Stimulated activated CD4-positive, alpha-beta T cell treated with anti-CD3 and anti-CD28 coated beads, Interleukin-4, amount 100 ng/mL, for 1 hour (primary cell): ENCODE measurements at places on chromosomes 6 and 20.

GRCh38 chr6:87747646-87748045 lies 45.6 kb upstream of the AKIRIN2 start:
- DNase-seq: no peak

DNA sequence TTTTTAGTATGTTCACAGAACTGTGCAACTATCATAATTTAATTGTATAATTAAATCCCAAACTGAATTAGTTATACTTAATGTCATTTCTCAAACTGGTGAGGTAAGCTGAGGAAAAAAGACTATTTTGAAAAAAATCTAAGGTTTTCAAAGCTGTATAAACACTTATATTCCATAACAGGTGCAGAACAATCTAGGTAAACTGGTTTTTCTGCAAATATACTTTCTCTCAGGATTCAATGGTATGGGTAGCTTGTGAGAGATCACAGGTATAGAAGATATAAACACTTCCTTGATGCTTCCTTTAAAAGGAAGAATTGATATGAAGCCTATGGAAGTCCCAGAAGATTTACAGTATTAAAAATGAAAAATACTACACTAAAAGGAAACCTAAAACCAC lies 33.7 kb downstream of the NOL7 start:
- DNase-seq: no peak

- DNase-seq: no peak
These were observed 25.1 kb upstream of the ENPP1 start for GRCh38 chr6:131782764-131783163.

DNA sequence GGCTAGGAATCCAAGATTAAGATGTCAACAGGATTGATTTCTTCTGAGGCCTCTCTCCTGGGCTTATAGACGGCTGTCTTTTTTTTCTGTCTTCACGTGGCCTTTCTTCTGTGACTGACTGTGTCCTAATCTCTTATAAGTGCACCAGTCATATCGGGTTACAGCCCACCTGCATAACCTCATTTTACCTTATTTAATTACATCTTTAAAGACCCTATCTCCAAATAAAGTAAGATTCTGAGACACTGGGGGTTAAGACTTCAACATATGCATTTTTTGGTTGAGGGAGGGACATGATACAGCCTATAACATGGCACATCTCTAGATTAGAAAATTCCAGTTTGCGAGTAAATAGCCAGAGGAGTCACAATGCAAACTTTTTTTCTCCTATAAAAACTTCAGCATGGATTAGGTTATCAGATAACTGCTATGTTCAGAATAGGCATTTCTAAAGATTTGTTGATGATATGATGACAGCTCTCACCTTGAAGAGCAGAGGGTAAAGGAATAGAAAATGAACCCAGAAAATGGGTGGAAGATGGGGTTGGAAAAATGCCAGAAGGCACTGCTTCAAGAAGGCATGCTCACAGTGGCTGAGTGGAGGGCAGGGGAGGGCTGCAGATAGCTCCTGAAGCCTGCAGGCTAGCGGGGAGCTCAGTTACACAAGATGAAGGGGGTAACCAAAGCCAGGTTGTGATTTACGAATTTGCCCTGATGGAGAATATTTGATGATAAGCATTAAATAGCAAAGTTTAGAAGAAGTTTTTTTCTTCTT lies 8.7 kb upstream of the PDE7B start:
- no peak for DNase-seq

DNA sequence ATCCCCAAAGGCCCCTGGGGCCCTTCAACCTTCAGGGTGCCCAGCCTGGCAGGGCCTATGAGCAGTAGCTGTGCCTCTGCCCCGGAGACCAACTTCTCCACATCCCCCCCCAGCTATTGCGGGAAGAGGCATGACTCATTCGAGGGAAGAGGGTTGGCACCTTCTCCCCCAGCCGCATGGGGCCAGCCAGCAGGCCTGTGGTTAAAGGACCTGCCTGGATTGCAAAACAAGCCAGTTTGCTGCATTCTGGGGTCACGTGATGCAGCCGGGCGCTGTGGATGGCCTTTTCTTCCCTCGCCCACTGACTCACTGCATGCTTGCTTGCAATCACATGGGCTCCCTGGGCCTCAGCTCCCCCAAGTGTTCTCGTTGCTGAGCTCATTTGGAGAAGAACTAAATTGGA lies 182.5 kb downstream of the MAFB start:
- DNase-seq: no peak

DNA sequence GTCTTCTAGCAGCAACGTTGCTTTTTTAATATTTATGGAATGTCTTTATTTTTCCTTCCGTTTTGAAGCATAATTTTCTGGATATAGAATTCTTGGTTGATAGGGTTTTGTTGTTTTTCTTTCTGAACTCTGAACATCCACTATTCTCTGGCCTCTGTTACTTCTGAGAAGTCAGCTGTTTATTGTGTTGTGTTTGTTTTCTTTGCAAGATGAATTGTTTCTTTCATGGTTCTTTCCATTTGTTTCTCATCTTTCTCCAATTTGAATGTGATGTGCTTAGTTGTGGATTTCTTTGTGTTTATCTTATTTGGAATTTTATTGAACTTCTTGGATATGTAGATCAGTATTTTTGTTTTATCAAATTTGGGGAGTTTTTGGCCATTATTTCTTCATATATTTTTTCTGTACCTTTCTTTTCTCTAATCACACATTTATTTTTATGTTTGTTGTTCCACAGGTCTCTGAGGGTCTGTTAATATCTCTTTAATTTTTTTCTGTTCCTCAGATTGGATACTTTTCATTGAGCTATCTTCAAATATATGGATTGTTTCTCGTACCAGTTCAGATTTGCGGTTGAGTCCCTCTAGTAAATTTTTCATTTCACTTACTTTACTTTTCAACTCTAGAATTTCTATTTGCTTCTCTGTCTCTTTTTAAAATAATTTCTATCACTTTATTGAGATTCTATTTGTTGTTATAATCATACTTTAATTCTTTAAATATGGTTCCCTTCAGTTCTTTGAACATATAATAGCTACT lies 18.0 kb downstream of the HIVEP1 start:
- no peak for DNase-seq

- DNase-seq: no peak
These were observed 111.2 kb downstream of the NFATC2 start for GRCh38 chr20:51431321-51431720.

DNA sequence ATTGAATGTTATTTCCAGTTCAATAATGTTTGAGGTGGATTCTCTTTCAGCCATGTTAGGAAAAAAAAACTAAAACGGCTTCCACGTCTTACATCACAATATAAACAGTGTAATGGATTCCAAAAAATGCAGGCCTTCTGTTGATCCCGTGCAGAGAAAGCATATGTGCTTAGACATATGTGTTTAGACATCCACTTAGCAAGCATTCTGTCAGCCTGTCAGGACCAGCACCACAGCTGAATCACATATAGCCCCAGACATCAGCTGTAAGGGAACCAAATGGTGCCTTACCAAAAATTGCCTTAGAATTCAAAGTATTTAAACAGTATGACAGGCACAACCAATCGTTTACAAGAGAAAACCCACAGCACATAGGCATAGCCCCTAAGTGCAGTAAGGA lies 304.9 kb downstream of the EYA4 start:
- no peak for DNase-seq

GRCh38 chr6:15921243-15921642 lies 207.6 kb upstream of the MYLIP start:
- no peak for DNase-seq

GRCh38 chr6:2931970-2932748 lies 29.1 kb upstream of the SERPINB9 start:
- peak; percentile 82 for DNase-seq

DNA sequence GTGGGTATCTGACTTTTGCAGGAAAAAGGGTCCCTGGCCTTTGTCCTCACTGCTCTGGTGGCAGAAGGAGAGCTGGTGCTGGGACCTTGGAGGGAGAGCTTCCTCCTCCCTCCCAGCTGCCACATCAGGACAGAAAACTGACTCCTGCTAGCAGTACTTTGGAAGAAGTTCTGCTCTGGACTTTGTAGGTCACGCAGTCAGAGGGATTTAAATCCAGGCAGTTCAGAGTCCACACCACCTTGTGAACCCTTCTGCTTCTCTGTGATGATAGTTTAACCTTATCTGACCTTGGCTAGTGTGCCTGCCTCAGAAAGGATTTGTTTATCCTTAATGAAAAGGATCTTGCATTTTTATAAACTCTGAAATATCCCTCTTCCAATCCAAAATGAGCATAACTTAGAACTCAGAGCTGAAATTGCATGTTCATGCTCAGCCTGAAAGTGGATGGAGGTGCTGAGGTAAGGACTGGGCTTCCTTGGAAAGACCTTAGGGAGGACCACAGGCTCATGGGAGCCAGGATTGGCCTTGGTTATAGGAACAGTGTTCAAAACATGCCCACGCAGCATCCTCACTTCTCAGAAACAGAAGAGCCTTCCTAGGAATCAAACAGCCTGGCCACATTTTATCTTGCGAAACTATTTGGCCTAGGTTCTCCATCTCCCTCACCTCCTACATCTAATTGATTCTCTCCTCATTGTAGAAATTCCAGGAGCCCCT lies 123.9 kb upstream of the SASH1 start:
- DNase-seq: no peak

DNA sequence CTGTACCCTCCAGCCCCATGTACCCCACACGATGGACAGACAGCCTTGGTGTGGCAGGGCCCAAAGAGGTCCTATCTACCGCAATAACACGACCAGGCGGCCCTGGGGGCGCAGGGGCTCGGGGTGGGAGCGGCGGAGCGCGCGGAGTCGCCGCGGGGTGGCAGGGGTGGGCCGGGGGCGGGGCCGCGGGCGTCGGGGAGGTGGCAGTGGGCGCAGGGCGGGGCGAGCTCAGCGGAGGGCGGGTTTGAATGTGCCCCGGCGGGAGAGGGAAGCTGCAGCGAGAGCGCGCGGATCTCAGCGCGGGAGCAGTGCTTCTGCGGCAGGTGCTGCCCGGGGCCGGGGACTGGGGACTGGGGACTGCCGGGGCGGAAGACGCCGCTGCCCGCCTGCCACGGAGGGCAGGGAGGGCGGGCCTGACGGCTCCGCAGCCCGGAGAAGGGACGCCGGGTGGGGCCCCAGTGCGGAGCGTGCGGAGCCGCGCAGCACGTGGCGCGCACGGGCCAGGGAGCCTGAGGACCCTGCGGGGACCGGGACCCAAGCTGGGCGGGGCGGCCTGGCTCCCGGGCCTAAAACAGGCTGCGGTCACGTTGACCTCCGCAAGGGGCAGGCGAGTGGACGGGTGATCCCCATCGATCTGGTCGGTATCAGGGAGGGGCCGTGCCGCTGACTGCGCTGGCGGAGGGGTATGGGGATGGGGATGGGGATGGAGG lies at the start of gene SLC29A1:
Gene SLC29A1, plus strand, starts transcription at position 277 of the 710 bp plus-strand sequence. CDS start 3,719 bp downstream, outside the sequence.
- DNase-seq: peak; percentile 88

GRCh38 chr20:34328928-34329677 lies 25.9 kb upstream of the AHCY start:
- no peak for DNase-seq

GRCh38 chr6:143505537-143505936 lies 6.0 kb downstream of the FUCA2 start:
- no peak for DNase-seq

- DNase-seq: no peak
These were observed 10.0 kb upstream of the BNIP5 start for GRCh38 chr6:36346486-36347273.

- no peak for DNase-seq
These were observed 2.9 kb upstream of the BMP7 start for GRCh38 chr20:57269148-57269984.

GRCh38 chr6:108432792-108433191 lies 127.9 kb upstream of the FOXO3 start:
- no peak for DNase-seq

DNA sequence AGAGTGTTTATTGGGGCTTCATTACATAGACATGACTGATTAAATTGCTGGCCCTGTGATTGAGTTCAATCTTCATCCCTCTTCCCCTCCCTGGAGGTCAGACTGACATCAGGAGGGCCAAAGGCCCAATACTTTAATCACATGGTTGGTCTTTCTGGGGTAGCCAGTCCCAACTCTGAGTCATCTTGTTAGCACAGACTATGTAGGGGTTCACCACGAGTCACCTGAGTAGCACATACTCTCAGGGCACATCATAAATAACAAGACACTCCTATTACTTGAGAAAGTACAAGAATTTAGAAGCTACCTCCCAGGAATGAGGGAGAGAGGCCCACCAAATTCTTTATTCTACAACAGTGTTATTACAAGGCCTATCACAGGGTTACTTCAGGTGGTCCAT lies 11.3 kb downstream of the GINS1 start:
- DNase-seq: no peak
